Activated naive CD8-positive, alpha-beta T cell treated with anti-CD3 and anti-CD28 coated beads, Interleukin-2, amount 50 U/mL, for 16 hours (primary cell): ENCODE measurements at places on chromosomes 5 and 9.

DNA sequence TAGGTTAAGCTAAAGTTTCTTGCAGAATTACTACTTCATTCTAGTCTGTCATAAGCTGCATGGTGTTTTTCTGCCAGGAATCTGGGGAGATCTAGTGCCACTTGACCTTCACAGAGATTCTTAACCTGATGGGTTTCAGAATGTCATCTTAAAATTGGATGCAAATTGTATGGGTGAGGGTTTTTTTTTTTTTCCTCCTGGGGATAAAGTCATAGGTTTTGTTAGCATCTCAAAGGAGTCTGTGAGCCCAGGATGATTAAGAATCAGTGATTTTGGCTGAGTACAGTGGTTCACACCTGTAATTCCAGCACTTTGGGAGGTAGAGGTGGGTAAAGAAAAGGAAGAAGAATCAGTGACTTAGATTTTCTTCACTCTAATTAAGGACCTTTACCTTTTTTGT, 51.2 kb downstream of the NIM1K start:
- DNase-seq, result no peak

GRCh38 chr5:116488356-116489041, 86.1 kb downstream of the SEMA6A start:
- DNase-seq, result no peak

GRCh38 chr9:118000581-118000980, 296.4 kb downstream of the TLR4 start:
- no peak for DNase-seq

DNA sequence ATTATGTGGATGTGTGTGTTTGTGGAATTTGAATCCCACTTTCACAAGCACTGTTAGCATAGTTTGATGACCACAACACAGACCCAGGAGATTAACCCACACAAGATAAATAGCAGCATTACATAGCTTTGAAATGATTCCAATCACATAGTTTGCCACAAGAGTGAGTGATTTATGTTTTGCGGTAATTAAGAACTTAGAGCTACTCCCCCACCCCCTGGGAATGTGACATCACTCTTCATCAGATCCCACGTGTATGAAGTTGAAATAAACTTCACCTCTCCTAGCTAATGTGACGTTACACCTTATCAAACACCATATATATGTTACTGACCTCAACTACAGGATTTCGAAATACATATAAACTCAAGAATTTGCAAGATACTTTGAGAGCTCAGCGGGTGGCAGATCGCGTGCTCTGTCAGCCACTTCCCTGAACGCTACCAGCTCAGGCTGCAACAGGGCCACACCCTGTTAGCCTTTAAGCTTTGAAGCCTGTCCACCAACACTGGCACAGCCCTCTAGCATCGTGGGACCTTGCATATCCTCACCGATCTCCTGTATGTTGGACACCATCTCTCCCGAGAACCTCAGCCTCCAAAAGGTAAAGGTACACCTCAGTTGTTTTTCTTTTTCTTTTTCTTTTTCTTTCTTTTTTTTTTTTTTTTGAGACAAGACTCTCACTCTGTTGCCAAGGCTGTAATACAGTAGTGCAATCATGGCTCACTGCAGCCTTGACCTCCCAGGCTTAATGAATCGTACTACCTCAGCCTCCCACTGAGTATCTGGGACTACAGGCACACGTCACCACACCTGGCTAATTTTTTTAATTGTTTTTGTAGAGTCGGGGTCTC, 1.7 kb upstream of the AGTPBP1 start:
- no peak for DNase-seq

DNA sequence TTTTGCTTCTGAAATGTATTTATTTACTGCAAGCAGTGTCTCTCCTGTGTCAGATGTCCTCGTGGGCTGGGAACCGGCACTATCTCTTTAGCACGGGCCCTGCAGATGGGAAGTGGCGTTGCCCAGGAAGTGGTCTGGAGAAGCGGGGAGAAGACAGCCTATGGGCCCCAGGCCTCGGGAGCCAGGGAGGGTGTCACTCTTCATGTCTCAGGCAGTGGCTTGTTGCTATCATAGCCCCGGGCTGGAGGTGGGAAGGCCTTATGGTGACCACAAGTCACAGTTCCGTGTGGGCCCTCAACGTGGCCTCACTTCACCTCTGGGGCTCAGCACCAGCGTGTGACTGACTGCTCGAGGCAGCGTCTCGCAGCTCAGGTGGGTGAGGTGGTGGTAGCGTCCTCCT, 41.4 kb downstream of the SYK start:
- DNase-seq, result no peak

DNA sequence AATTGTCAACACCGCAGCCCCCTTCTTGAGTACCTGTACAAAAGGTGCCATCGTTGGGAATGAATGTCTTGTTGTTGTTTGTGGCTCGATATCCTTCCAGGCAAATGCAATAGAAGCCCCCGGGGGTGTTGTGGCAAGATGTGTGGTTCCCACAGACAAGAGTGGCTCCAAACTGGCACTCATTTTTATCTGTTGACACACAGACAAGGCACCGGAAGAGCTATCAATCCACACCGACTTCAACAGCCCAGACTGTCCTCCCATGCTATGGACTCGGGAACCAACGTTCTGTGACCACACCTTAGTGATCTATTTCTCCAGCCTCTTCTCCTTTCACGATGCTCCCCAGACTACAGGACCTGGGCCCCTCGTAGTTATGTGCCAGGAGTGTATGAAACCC, 25.9 kb downstream of the SUSD1 start:
- no peak for DNase-seq

GRCh38 chr5:149228618-149229297, 42.9 kb upstream of the AFAP1L1 start:
- no peak for DNase-seq

DNA sequence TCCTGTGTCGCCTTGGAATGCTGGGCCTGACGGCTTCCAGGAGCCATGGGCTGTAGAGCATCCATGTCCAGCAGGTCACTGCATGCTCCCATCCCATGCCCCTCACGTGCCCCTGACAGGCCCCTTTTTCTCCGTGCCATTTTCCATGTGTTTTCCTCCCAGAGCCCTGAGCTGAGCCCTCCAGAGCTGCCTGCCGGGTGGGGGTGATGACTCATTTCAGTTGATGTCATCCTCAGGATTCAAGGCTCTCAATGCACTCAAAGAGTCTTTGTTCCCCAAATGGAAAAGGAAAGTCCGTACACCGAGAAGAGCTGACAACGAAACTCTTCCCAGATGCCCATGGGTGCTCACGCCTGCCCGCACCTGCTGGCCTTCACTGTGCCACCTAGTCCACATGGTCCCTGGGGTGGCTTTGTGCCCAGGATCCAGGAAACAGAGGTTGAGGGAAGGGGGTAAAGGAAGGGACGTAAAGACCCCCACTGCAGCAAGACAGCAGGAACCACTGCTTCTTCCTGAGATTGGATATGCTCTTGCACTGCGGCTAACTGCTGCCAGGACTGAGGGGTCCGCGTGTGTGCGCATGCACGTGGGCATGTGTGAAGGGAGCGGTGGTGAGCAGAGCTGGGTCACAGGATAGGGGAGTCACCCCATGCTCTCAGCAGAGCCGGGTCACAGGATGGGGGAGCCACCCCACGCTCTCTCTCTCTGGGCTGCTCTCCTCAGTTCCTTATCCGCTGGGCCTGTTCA, 27.6 kb downstream of the COL15A1 start:
- no peak for DNase-seq

- DNase-seq, result no peak
Measured at GRCh38 chr9:124349675-124350493, 65.4 kb downstream of the PSMB7 start.

DNA sequence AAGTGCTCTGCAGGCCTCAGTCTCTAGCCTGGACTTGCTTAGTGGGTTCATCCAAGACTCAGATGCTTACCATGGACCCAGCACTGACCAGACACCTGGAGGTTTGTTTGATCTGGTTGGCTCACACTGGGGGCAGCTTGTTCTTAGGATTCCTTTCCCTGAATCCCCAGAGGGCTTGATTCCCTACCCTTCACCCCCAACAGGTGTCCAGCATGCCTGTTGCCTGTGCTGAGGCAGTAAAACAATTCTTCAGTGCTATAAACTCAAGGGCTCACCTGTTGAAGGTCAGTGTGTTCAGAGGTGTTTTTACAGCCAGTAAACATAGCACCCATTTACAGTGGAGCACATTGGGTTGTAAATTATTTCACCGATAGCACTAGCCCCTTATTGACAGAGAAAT, 123.8 kb upstream of the KLF4 start:
- no peak for DNase-seq

- no peak for DNase-seq
Measured at GRCh38 chr5:42811591-42812446, at the start of gene SELENOP. SELENOP (minus strand) TSS chr5:42811892; CDS start chr5:42808353, 3,539 bp downstream.

DNA sequence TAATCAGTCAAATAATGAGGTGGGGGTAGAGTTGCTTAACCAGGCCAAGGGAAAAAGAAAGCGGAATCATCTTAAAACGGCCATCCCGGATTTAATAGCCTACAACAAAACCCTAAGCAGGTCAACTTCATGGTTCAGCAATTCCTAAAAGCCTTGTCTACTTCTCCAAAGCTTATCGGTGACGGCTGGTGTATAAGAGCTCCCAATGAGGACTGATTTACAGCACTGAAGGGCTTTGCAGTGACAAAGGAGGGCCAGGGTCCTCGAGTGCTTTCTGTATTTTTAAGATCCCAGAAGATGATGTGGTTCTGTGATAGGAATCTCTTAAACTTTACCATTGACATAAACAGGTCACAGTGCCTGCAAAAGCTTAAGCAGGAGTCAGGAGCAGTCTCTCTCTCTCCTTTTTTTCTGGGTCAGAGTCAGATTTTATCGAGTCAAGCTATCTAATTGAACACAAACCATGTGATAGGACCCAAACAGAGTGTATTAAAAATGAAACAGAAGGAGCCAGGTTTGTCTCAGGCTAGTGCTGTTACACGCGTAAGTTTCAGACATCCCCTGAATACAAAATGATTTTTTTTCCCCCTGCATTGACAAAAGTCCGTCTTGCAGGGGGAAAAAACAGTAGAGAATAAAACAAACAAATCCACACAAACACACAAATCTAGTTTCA, 663.6 kb upstream of the ZNF608 start:
- DNase-seq, result no peak

DNA sequence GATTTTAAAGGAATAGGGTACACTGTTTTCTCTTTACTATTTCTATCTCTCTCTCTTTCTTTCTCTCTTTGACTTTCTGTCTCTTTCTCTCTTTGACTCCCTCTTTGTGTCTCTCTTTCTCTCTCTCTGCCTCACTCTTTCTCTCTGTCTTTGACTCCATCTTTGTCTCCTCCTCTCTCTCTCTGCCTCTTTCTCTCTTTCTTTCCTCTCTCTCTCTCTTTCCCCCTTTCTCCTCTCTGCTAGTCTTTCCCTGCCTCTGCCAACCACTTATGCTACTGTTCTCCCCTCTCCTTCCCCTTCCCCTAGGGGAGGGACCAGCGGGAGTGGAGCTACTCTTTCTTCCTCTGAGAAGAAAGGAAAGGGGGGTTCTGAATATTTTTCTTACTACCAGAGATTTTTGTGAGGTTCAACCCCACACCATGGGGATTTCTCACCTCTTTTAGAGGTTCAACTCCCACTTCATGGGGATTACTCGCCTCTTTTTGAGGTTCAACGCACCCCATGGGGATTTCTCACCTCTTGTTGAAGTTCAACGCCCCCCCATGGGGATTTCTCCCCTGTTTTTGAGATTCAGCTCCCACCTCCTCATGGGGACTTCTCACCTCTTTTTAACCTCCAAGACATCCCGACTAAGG, 309.9 kb downstream of the NR3C1 start:
- no peak for DNase-seq

- no peak for DNase-seq
Measured at GRCh38 chr5:147245381-147246165, 10.7 kb downstream of the STK32A start.

DNA sequence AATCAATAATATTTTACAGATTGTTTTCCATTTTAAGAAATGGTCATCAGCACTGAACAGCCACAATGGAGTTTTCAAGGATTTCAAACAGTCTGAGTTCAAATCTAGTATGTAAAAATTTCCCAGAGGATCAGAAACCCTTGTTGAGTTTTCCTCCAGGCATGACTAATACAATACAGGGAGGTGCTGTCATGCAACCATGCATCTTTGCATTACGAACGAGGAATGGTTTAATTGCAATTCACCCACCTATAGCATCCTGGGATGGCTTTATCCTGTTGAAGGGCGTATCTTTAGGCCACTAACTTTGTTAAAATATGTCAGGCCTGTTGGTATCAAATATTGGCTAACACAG, 196.4 kb downstream of the EFNA5 start:
- DNase-seq, result no peak

- DNase-seq, result no peak
Measured at GRCh38 chr5:41842777-41843176, 27.4 kb downstream of the OXCT1 start.

DNA sequence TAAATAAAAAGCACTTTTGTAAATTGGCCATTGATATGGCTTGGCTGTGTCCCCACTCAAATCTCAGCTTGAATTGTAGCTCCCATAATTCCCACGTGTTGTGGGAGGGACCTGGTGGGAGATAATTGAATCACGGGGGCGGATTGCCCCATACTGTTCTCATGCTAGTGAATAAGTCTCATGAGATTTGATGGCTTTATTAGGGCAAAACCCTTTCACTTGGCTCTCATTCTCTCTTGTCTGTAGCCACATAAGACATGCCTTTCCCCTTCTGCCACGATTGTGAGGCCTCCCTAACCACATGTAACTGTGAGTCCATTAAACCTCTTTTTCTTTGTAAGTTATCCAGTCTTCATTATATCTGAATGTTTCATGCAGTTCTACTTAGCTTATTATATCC, 153.2 kb downstream of the TARS1 start:
- DNase-seq, result no peak

DNA sequence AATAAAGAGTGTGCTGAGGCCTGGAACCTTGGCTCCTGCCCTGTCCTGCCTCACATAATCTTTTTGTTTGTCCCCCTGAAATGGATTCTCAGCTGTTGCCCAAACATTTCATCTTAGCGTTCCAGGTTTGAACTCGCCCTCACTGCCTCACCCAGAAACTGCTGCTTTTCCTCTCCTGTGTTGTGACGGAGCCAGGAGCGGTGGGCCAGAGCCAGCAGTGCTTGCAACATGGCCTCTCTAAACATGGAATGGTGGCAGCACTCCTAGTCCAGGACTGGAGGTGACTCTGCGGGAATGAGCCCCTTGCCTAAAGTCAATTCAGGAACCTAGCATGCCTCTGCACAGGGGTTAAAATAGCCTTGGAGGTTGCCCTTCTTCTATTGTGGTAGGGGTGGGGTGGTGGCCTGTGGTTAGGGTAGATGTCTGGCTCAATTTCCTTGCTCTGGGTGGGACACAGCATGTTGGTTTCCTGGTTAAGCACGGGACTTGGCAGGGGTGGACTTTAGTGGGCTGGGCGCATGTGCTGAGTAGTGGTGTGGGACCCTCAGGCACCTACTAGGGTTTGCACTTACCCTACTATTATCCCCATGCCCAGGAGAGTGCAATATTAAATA, 101.6 kb downstream of the SLC25A46 start:
- no peak for DNase-seq

GRCh38 chr9:100715100-100715380, 137.2 kb downstream of the CAVIN4 start:
- no peak for DNase-seq

GRCh38 chr9:122498883-122499288, 11.7 kb upstream of the OR1J2 start:
- DNase-seq, result no peak

- DNase-seq, result no peak
Measured at GRCh38 chr5:149380466-149381121, 1.5 kb upstream of the IL17B start.
